Panc1 (cell line): ENCODE measurements at places on chromosomes 4 and X.

DNA sequence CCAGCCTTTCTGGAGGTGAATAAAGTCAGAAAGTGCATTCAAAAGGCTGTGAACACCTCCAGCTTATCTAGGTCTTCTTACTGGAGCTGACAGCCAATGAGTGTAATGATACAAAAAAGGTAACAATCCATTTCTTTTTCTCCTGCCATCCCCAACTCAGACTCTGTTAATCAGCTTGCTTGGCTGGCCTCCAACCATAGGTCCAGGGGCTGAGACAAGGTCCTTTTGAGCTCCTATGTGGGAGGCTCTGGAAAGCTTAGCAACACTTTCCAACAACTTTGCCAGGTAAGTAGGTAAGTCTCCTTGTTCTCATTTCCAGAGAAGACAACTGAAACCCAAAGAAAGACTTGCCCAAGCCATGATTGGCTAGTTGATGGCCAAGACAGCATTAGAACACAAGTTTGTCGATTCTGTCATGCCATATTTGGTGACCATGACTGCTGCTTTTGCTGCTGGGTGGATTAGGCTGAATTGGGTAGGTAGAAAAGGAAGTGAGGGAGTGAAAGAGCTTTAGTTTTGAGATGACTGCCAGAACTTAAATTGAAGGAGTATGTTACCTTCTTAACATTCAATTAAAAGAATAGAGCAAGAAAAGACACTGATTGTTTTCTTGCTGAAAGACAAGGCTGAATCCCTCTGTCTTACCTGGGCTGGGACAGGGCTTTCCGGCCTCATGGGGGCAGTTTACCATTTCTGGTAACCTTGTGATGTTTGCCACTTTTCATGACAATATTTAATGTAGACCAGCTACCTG lies 22.8 kb downstream of the VSIG4 start:
- no peak for DNase-seq

DNA sequence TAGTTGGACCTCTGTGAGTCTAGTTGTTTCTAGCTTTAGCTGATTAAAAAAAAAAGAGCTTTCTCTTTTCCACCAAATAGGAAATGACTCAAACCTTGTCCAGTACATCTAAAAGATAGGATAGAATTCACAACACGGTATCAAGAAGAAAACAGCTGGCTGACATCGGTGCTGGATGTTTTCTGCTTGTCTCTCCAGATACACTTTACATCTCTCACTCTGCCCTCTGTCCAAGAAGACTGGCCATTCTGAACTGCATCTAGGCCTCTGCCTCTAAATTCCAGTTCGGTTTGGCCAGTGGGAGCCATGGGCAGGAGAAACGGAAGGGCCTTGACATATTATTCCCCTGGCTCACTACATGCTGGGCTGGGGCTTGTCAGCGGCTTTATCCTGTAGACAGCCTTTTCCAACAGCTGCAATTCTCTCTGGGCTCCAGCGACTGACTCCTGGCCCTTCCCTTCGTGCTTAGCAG lies 57.3 kb upstream of the SHISA3 start:
- DNase-seq: no peak

GRCh38 chr4:69115851-69116213 lies 19.6 kb downstream of the UGT2B7 start:
- no peak for DNase-seq

DNA sequence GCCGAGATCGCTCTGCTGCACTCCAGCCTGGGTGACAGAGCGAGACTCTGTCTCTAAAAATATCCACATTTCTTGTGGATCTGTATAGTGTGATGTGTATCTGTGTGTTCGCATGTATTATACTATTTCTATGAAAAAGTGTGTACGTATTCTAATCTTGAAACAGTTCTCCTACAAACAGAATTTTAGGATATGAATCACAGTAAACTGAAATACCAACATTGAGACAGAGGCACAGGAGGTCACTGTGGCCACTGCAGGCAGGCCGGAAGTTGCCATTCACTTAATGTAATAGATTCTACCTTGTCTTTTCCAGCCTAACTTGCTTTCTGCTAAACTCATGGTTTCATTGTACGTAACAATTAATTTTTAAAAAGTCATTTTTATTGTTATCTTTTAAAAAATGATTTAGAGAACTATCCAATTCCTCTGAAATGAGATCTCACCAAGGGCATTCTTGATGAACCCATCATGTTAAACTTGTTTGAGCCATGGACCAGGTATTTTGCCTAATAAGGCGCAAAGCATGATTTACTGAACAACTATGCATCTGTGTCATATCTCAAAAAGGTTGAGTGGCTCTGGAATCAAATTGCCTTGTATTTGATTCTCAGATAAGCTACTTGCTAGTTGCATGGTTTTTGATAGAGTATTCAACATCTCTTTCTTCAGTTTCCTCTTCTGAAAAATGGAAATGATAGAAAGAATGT lies 154.9 kb upstream of the GYPA start:
- no peak for DNase-seq

GRCh38 chrX:115173181-115173580 lies 16.0 kb upstream of the RBMXL3 start:
- DNase-seq: no peak

- no peak for DNase-seq
Measured at GRCh38 chr4:127217586-127218229, 415.0 kb upstream of the INTU start.

DNA sequence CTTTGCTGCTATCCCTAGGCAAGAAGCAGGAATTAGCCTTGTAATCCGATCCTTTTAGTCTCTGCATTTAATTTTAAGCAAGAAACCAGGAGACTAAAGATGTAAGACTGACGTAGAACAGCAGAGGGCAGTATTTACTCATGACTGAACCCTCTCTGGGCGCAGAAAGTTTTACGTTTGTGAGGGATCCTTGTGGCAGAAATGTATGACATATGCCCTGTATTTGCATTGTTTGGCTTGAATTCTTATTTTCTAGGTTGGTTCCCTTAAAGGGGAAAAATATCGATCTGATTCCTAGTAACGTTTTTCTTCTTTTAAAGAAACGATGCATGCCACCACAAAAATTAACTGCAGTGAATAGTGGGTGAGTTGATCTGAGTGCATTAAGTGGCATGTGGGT lies 1.3 kb upstream of the FAT4 start:
- DNase-seq: no peak

GRCh38 chr4:76723373-76723772 lies 174.6 kb downstream of the SOWAHB start:
- no peak for DNase-seq

- DNase-seq: no peak
Measured at GRCh38 chrX:67563469-67564448, 19.9 kb downstream of the AR start.

- DNase-seq: no peak
Measured at GRCh38 chr4:142121448-142122350, 485.3 kb downstream of the IL15 start.

DNA sequence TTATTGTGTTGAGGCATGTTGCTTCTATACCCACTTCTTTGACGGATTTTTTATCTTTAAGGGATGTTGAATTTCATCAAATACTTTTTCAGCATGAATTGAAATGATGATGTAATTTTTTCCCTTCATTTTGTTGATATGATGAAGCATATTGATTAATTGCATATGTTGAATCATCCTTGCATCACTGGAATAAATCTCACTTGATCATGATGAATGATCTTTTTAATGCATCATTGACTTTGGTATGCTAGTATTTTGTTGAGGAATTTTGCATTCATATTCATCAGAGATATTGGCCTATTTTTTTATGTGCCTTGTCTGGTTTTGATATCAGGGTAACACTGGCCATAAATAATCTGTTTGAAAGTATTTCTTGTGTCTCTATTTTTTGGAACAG lies 754.7 kb downstream of the KCTD8 start:
- no peak for DNase-seq

DNA sequence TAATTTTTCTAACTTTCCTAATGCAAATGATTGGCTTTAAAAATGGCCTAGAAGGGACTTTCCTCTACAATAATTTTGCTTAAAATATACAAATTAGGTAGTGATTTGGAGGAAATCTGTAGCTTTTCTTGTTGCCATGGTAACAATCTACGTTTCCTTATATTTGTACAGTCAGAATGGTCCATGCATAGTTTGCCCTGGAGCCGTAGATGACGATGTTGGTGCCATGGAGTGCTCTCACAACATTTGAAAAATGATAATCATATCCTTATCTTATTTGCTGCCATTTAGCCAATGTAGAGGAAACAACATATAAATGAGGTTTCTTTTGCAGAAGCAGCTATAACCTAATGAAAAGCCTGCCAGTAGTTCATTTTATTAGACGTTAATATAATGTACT lies 89.0 kb upstream of the NMU start:
- no peak for DNase-seq

DNA sequence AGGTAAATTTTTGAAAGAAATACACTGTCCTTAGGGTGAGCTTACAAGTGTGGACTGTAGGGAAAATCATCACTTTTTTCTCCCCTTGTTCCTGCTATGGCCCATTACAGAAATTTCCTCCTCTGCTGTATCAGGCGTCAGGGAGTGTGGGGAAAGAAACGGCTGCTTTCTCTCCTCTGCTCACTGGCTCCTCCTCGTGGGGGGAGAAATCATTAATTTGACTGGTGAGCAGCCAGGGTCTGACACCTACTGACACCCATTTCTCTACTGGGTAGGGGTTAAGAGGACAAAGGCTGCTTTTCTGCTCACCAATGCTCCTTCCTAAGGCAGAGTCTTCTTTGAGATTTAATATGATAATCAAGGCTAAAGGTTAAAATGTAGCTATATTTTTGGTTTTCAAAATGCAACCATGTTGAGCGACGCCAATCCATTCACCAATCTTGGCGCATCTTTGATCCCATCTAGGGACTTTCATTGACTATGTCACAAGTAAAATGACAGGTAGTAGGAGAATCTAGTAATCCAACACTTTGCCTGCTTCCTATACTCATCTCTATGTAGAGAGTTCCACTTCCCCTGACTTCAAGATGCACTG lies 25.1 kb downstream of the SETD7 start:
- no peak for DNase-seq

- DNase-seq: no peak
Measured at GRCh38 chr4:70725633-70726032, 3.9 kb downstream of the RUFY3 start.

- DNase-seq: no peak
Measured at GRCh38 chr4:126697748-126698147, 935.0 kb upstream of the INTU start.

DNA sequence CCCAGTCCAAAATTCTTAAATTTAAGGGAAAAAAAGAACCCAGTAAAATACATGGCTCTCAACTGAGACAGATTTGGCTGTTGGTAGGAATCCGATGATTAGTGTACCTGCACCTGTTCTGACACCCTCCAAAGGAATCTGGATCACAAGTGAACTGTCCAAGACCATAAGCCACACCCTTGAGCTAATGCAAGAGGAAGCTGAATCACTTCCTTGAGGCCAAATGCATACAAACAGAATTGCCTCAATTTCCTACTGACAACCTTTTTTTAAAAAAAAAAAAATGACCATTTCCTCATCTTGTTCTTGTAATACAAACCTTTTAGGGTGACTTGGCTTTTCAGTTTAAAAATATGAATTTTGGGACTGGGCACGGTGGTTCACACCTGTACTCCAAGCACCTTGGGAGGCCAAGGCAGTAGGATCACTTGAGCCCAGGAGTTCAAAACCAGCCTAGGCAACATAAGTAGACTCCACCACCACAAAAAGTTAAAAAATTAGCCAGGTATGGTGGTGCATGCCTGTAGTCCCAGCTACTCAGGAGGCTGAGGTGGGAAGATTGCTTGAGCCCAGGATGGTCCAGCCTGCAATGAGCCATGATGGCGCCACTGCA lies 10.7 kb upstream of the FBXL5 start:
- no peak for DNase-seq

DNA sequence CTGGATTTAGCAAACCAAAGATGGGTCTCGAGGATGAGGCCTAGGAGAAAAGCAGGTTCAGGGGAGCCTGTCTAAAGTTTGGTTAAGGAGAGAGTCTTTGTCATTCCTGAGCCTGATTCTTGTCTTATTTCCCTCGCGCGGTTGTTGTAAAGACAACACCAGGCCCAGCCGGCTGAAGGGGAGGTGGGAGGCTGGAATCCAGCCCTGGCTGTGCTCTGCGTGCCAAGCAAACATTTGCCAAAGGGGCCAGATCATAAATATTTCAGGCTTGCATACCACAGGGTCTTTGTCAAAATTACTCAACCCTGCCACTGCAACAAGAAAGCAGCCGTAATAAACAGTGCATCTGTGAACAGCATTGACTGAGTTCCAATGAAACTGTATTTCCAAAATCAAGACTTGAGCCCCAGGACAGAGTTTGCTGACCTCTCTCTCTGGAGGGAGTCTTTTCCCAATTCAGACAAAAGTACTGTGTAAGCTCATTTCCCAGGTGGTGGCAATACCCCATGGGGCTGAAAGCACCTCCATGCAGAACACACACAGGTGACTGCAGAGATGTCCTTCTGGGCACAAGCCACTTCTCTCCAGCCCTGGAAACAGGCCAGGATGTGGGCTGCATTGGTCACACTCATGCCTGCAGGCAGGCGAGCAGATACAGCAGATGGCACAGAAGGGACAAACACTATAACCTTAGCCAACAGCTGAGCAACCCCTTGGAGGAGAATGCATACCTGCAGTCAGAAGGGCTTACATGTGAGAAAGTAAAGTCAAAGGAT lies 320.3 kb downstream of the STK32B start:
- no peak for DNase-seq

DNA sequence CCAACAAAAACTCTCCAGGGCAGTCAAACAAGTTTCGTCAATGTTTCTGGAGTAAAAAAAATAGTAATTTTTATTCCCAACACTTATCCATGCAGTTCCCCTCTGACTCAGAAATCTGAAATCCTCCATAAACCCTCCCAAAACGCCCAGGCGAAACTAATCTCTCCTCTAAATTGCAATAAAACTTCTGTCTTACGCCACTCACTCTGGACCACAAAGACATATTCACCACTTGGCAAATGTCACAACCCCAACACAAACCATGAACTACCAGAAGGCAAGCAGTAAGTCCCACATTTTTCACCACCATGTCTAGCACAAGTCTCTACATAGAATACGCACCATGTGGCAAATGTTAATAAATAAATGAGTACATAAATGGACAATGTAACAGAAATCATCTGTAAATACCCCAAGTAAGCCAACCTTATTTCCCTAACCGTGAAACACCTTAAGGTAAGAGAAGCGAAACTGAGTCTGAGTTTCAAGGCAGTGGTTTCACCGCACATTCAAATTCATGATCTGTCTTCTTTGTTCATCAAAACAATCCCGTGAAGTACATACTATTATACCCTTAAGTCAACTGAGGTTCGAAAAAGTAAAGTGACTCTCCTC lies 1.6 kb downstream of the PAPSS1 start:
- DNase-seq: no peak
